H7 (cell line): ENCODE measurements at places on chromosomes 2 and 18.

GRCh38 chr2:164523726-164524125 is 97.6 kb downstream of the GRB14 start:
- no peak for DNase-seq

DNA sequence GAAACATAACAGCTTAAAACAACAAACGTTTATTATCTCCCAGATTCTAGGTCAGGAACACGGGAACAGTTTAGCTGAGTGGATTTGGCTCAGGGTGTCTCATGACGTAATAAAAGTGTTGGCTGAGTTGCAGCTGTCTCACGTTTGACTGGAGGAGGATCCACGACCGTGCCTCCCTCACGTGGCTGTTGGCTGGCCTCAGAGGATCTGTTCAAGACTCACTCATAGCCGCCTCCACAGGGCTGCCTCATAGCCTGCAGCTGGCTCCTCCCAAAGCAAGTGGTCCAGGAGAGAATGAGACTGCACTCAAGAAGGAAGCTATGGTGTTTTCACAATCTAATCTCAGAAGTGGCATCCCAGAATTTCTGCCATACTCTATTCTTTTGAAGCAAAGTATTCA is 167.1 kb downstream of the RPRM start:
- no peak for DNase-seq

- no peak for DNase-seq
Measured at GRCh38 chr2:170573671-170574070, 141.5 kb upstream of the SP5 start.

- DNase-seq = no peak
Measured at GRCh38 chr2:186516396-186516795, 30.3 kb downstream of the ZC3H15 start.

DNA sequence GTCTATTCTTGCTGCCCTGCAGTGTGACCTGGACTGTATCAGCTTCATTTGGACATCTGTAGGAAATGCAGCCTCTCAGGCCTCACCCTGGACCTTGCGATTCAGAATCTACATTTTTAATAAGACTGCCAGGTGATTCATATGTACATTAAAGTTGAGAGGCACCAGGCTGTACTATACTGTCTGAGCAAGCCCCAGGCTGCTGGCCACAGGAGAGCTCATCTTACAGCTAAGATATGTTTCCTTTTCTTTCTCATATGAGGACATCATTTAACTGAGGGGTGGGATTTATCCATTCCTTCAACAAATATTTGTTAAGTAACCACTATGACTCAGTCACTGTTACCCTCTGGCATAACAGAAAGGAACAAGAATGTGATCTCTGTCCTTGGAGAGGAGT is 78.2 kb upstream of the GCFC2 start:
- no peak for DNase-seq

DNA sequence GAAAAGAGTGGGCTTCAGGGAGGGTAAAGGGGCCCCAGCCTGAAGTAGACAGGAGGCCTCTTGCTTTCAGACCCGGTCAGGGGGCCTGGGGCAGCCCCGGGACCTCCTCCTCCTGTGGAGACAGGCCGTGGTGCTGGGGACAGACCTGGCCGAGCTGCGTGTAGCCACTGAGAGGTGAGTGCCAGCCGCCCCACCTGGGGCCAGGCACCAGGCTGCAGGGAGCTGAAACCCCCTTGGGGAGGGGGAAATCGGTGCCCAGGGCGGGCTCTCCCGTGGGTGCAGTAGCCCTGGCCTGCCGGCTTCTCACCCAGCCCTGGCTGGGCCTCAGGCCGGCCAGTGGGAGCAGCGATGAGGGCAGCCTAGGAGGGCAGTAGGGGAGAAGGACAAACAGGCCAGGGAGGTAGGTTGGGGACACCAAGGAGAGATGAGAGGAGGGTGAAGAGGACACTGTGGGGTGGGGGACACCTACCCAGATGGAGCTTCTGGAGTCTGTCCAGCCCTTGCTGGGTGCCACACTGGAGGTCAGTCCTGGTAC is 24.0 kb downstream of the CROCC2 start:
- peak; percentile 57 for DNase-seq

GRCh38 chr18:35197296-35197695 is 43.5 kb upstream of the ZNF397 start:
- DNase-seq = no peak

- DNase-seq = peak; percentile 68
Measured at GRCh38 chr2:231361701-231362554, 33.6 kb upstream of the B3GNT7 start.

DNA sequence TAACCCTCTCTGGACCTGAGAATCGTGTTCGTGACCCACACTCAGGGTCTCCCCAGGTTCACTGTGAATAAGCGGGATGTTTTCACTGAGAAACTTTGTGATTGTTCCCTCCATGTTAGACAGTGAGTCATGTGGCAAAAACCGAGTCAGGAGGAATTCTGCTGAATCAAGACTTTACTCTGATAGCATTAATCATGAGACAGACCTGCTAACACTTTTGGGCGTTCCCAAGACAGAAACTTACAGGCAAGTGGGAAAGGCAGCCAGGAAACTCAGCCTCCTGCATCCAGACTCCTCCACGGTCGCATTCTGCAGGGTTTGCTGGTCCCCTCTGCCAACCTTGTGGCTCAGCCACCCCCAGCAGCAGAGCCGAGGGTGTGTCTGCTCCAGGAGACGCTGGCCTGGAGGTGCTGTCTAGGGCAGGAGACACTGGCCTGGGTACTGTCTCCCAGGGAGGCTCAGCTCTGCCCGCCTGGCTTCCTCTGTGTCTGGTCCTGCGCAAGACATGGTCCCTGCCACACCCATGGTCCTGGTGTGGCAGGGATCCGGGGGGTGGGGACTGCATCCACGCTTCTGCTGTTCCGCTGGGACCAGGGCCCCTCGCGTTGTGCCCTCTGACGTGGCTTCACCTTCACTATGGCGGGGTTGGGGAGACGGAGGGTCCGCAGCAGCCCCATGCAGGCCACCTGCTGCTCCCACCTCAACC is 177.4 kb downstream of the TWIST2 start:
- no peak for DNase-seq

DNA sequence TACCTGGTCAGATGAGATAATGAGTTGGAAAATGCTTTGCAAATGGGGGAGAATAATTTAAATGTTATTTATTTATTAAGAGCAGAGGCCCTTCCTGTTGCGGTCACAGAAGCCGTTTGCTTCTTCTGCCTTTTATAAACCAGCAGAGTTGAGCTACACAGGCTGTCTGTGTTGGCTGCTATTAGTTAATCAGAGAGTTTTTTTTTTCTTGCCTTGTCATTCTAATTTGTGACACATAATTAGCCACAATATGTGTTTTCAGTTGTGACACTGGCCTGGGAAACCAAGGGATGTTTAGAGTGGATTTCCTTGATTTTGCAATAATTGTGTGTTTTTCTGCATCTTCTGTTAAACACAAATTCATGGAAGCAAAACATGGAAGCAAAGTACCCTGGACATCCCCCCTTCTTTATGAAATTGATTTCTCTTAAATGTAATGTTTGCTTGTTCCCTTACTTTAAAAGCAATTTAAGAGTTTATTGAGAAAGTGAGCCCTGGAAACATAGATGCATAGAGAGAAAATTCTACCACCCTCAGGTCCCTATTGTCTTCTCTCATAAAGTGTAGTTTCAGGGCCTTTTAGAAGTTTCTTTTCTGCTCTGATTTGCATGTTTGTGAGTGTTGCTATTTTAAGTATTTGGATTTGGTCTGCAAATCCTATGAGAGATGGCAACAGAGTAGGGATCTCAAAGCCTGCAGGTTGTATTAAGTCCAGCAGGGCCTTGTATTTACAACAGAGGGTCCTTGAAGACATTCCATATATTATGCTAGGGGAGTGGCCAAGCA is 22.8 kb upstream of the IL37 start:
- no peak for DNase-seq

DNA sequence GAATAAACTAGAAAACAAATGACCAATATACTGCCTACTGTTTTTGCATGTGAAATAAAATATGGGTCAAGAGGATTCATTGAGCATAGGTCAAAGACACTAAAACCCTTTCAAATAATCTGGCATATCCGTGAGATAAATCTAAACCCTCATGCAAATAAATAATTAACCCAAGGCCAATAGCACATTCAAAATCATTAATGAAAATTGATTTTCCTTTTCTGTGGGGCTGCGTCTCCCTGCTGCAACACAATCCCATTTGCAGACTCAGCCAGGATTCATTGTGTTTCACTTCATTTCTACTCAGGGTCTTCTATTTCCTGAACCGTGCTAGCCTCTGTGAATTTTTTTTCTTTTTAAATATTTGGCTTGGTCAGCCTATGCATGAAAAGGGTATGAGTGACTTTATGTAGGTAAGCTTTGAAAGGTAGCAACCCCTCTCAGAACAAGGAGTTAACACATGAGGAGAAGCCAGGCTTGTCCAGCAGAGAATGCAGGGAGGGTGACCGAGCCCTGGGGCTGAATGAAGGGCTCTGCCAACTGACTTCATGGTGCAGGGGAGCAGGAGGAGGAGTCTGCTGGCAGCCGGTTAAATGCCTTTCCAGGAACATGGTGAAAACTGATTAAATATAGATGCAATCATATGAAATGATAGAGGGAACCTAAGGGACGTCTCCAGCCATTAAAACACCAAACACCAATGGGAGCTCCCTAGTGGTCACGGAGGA is 10.3 kb upstream of the CTAGE1 start:
- DNase-seq = no peak

- DNase-seq = no peak
Measured at GRCh38 chr2:217610401-217610814, 392.4 kb downstream of the TNS1 start.

- no peak for DNase-seq
Measured at GRCh38 chr2:232984451-232985207, 28.4 kb downstream of the NGEF start.

GRCh38 chr18:43277164-43277600 is at the start of gene SYT4:
Gene SYT4 (minus strand): TSS chr18:43277490. CDS start chr18:43277281, 209 bp downstream.
- peak; percentile 33 for DNase-seq

GRCh38 chr2:27914041-27914804 is 23.7 kb downstream of the BABAM2 start:
- no peak for DNase-seq

GRCh38 chr2:225272173-225272572 is 127.3 kb upstream of the NYAP2 start:
- DNase-seq = no peak

DNA sequence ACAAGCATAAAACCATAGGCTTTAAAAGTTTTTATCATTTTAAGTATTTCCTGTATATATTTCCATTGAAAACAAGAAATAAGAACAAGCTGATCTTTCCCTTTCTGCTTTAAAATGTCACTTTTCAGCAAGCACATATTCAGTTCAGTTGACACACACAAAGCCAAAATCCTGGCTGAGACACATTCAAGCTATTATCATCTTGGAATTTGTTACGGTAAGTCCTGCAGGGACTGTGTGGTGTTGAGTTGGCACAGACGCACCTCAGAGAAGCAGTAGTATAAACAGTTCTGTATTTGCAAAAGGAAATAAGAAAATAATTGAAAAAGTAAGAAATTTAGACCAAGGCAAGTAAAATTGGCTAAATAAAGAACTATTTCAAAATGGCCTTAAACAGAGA is 10.4 kb upstream of the DAW1 start:
- no peak for DNase-seq

DNA sequence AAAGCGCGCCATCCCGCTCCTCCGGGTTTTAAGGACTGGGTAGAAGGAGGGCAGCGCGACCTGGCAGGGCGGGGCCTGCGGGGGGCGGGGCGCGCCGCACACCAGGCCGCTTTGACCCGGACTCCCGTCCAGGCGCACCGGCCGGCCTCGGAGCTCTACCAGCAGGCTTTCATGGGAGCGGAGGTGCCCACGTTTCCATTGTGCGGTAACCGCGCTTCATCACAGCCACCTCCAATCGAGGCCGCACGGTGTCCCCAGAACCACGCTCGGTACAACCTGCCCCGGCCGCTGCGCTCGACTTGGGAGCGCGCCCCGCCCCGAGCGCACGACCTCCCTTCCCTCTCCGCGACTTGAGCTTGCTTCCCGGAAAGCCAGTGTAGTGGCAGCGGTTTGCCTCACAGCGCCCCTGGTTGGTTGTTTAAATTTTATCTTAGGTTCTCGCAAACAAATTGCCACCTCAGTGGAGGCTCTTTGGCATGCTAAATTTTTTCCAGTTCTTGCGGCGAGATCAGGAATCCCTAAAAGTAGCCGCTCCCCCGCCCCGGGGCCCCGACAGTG is 280 bp upstream of the CYP1B1 start:
- peak; percentile 91 for DNase-seq

- peak; percentile 89 for DNase-seq
Measured at GRCh38 chr2:62293490-62294271, 97.8 kb downstream of the B3GNT2 start.

GRCh38 chr18:45012286-45012685 is 331.6 kb downstream of the SETBP1 start:
- peak; percentile 18 for DNase-seq

- DNase-seq = no peak
Measured at GRCh38 chr18:68840554-68841263, 42.8 kb downstream of the CCDC102B start.

DNA sequence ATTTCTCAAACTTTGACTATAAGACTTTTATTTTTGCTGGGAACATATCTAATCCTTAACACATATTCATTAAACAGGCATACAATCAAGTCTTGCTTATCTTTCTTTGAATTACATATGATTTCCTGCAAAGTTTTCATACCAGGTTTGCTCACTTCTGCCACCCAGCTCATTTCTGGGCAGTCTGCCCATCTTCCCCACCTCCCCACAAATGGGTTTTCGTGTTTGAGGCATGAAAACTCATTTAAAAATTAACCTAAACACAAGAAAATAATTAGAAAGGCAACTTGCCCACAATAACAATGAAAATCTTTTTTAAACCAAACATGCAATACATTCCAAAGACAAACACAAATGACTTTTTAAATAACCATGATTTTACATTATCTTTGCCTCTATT is 3.4 kb downstream of the CHST9 start:
- no peak for DNase-seq

DNA sequence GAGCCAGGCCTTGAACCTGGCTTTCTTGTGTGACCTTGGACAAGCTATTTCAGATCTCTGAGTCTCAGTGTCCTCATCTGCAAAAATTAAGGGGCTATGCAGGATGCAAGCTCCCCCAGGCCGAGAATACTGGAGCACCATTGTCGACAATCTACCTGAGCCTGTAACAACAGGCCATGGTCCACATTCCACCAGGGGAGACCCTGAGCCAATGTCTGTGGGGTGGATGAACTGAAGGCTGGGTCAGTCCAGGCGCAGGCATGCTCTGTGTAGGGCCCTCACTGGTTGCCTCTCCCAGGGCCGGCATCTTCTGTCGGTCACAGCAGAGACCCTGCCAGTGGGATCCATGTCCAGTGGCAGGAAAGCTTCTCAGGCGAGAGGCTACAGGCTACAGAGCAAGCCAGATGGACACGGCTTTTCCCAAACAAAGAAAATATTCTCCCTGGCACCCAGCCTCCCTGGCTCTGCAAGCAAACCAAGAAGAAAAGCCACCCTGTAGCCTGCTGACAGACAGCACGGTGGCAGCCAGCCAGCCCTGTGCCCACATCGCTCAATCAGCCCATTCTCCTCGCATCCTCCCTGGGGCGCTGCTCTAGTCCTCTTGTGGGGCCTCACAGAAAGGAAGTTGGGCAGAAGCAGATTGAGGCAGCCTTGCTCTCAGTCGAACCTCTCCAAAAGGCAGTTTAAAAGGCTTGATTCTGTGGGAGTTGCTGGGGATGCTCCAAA is 48.7 kb upstream of the FZD7 start:
- DNase-seq = no peak
